ENCODE measurements at places on chromosomes 3 and 15. TPM values are rescaled to one million over a fixed set of nuclear protein-coding genes. Genes with fewer than 3 reads are reported as not detected.

DNA sequence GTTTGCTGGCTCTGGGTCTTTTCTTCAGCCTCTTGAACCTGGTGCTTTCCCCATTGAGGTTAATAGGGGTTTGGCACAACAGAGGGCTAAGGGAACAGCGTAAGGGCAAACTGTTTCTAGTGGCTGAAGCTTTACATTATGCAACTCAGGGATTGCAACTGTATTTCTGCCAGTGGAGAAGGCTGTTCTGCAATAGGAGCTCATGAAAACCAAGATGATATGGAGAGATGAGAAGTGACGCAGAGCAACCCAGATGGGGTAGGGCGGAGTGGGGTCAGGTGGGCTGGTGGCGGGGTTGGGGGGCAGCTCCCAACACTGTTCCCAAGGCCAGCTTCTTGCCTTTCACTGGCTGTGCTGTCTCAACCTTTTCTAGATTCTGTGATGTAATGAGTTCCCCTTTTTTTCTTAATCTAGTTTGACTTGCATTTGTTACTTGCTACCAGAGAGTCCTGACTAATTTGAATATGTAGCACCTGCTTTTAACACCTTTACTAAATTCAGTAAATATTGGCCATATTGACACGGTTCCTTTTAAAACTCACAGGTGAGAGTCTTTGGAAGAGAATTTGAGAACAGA, 7.2 kb downstream of the GXYLT2 start:
- H3K27me3 ChIP-seq = peaks cover 97% of the 10 kb centered on the region
- H3K4me1 ChIP-seq = no peaks in the 10 kb centered on the region
- no peak overlapping the region for H3K4me3 ChIP-seq
- no peak overlapping the region for H3K27ac ChIP-seq
- no peak for DNase-seq
- no peaks in the 10 kb centered on the region for H3K36me3 ChIP-seq

- no peak overlapping the region for H3K27ac ChIP-seq
- H3K36me3 ChIP-seq = peaks cover 28% of the 10 kb centered on the region
- no peak for DNase-seq
Measured at GRCh38 chr3:184307915-184308314, 6.5 kb upstream of the EIF4G1 start.

- no peaks in the 10 kb centered on the region for H3K36me3 ChIP-seq
- no peak for DNase-seq
- no peaks in the 10 kb centered on the region for H3K4me1 ChIP-seq
- H3K27ac ChIP-seq = no peak overlapping the region
- H3K4me3 ChIP-seq = no peak overlapping the region
Measured at GRCh38 chr3:46541835-46542234, 24.3 kb downstream of the LRRC2 start.

DNA sequence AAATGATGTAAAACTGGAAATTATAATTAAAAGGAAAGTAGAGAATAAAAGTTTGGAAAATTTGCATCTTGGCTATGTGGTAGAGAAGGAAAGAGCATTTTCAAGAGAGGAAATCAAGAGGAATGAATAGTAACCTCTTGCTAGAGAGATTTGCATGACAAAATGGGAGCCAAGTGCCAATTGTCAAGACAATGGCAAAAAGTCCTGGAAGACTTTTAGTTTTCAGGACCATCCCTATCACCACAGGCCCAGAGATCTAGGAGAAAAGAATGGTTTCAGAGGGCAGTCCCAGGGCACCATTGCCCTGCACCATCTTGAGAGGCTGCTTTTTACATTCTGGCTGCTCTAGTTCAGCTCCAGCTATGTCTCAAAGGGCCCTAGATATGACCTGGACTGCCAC, 1427.6 kb downstream of the ZPLD1 start:
- no peak overlapping the region for H3K27ac ChIP-seq
- no peaks in the 10 kb centered on the region for H3K27me3 ChIP-seq
- H3K4me3 ChIP-seq = no peak overlapping the region
- peaks cover 5% of the 10 kb centered on the region for H3K4me1 ChIP-seq

DNA sequence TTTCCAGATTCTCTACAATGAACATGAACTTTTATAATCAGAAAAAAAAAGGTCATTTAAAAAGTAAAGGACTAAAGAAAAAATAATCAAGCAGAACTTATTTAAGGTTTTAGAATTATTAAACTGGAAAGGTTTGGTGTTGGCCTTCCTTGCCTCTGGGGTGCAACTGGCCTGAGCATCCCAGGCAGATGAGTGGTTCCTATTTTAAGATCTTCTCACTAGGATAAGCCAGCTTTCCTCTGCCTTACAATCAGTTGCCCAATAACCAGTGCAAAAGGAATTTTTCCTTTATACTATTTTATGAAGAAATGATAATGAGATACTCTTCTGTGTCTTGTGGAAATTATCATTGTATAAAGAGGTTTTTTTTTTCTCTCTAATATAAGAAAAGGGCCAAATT, 56.6 kb downstream of the SEC22A start:
- no peak overlapping the region for H3K4me3 ChIP-seq
- H3K27ac ChIP-seq = no peak overlapping the region
- H3K4me1 ChIP-seq = peaks cover 4% of the 10 kb centered on the region
- no peaks in the 10 kb centered on the region for H3K27me3 ChIP-seq
- DNase-seq = no peak

DNA sequence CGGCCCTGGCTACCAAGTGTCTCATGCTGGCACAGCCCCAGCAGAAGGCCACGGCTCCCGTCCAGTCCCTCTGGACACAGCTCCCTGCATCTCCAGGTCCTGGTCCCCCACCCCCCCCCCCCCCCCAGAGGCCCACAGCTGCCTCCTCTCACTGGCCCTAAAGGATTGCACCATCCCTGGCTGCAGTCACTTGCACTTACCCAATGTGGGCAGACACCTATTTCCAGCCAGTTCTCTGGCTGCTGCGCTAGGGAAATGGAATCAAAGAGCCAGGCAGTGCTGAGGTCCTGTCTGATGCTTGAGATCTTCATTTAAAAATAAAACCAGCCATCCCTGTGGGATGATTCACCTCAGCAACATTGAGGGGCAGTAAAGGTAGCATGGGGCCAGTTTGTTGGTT, 346.4 kb downstream of the OCA2 start:
- H3K27me3 ChIP-seq = no peaks in the 10 kb centered on the region
- H3K36me3 ChIP-seq = no peaks in the 10 kb centered on the region
- no peak overlapping the region for H3K4me3 ChIP-seq
- H3K4me1 ChIP-seq = no peaks in the 10 kb centered on the region
- no peak for DNase-seq

DNA sequence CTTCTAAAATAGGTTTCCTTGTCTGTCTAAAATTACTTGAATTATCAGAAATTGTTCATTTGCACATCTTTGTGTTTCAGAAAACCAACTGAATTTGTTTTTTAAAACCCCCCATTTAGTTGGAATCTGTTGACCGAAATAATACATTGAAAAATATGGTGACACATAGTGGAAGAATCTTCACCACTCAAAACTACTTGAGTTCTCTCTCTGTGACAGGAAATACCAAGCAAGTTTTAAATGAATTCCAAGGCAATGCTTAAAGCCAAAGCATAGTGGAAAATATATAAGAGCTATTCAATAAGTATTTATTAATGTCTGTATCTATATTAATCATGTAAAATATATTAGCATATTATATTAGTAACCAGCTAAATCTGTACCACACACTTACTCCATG, 224.9 kb upstream of the COL8A1 start:
- no peaks in the 10 kb centered on the region for H3K36me3 ChIP-seq
- no peak overlapping the region for H3K27ac ChIP-seq
- no peaks in the 10 kb centered on the region for H3K27me3 ChIP-seq
- no peak overlapping the region for H3K4me3 ChIP-seq
- no peak for DNase-seq

GRCh38 chr3:133074977-133075376, 36.8 kb downstream of the TMEM108 start:
- H3K27ac ChIP-seq = no peak overlapping the region
- H3K4me3 ChIP-seq = no peak overlapping the region
- DNase-seq = no peak
- no peaks in the 10 kb centered on the region for H3K4me1 ChIP-seq
- H3K27me3 ChIP-seq = no peaks in the 10 kb centered on the region
- H3K36me3 ChIP-seq = no peaks in the 10 kb centered on the region

The ARGFX gene
- not detected for total RNA-seq

The FGF12 gene
- total RNA-seq = 3.0 TPM

The C2CD4A gene
- not detected for total RNA-seq

The NAA80 gene
- 9.7 TPM for total RNA-seq

The ATP2B2 gene
- 0.23 TPM for total RNA-seq

Measured in neural crest cell (in vitro differentiated cells).